ENCODE measurements at places on chromosomes 4 and X.

GRCh38 chr4:94660614-94661013 is 97.1 kb upstream of the BMPR1B start:
- DNase-seq = no peak

DNA sequence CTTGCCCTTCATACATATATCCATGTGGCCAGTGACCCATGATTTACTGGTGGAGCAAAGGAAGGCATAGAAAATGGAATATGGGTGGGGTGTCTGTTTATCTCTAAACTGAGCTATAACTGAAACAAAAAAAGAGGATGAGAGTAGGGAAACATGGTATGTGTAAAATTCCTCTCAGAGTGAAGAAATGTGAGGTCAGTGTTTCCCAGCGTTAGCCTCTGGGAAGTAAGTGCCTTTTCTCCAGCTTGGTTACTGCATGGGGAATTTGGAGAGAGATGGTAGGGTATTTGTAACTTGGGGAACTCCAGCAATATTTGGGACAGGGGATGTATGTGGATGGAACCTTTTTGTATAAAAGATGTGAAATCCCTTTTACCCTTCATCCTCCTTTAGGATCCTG is 89.4 kb downstream of the AFF1 start:
- no peak for DNase-seq

GRCh38 chrX:113330416-113330815 is 489.8 kb upstream of the AMOT start:
- DNase-seq = no peak

GRCh38 chr4:25377572-25378436 is 741 bp downstream of the ANAPC4 start:
- DNase-seq = peak; percentile 22

- DNase-seq = no peak
Measured at GRCh38 chr4:153486281-153487151, 20.4 kb downstream of the TMEM131L start.

- no peak for DNase-seq
Measured at GRCh38 chr4:139639654-139640053, 26.0 kb upstream of the MGST2 start.

DNA sequence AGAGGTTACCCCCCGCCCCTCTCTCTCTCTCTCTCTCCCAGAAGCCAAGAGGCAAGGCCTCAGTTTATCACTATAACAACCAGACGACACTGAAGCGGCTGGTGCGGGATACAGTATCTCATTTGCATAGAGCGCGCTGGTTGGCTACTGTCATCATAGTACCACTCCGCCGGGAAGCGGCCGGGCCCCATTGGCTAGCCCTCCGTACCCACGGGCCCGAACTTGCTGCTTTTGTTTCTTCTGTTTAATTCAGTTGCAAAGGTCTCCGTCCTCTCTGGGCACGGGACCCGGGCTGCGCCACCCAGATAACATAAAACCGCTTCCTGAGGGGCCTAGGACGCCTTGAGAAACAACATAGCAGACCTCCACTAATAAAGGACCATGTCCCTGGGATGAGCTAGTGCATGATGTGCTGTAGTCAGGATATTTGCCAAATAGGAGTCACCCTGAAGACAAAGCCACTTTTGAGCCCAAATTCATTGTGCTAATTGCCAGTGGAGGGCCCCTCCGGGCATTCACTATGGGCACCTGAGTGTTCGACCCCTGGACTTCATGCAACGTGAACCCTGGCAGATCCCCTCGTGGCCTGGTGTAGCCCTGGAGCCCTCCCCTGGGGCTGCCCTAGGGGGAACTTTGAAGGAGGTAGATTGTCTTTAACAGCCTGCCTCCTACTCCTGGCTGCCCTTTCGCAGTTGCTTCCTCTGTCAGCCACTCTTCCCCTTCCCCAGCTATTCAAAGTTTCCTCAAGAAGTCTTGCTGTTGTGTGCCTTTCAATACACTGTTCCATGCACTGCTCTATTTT is at the start of gene PCYT1B:
Gene PCYT1B (minus strand): TSS at position 91 of the 802 bp plus-strand sequence. CDS start 242 bp downstream, outside the sequence.
- DNase-seq = peak; percentile 85

GRCh38 chr4:43316813-43317212 is 424.3 kb downstream of the GRXCR1 start:
- DNase-seq = no peak

- no peak for DNase-seq
Measured at GRCh38 chrX:14896273-14896672, 23.1 kb downstream of the MOSPD2 start.

- DNase-seq = no peak
Measured at GRCh38 chr4:74111306-74111975, 12.4 kb upstream of the CXCL2 start.

- no peak for DNase-seq
Measured at GRCh38 chr4:36082817-36083216, 161.5 kb downstream of the ARAP2 start.

- DNase-seq = peak; percentile 9
Measured at GRCh38 chrX:100654261-100654660, 10.3 kb downstream of the SRPX2 start.

GRCh38 chr4:46830971-46831454 is 78.0 kb downstream of the COX7B2 start:
- DNase-seq = no peak

- DNase-seq = no peak
Measured at GRCh38 chr4:70195425-70195824, at the start of gene ODAM. TSS of gene ODAM (plus strand) at chr4:70195725. CDS start at chr4:70196544, 819 bp downstream.

- no peak for DNase-seq
Measured at GRCh38 chr4:38266616-38267015, 306.4 kb downstream of the PTTG2 start.

GRCh38 chr4:38983291-38983690 is 48.9 kb downstream of the TMEM156 start:
- no peak for DNase-seq

DNA sequence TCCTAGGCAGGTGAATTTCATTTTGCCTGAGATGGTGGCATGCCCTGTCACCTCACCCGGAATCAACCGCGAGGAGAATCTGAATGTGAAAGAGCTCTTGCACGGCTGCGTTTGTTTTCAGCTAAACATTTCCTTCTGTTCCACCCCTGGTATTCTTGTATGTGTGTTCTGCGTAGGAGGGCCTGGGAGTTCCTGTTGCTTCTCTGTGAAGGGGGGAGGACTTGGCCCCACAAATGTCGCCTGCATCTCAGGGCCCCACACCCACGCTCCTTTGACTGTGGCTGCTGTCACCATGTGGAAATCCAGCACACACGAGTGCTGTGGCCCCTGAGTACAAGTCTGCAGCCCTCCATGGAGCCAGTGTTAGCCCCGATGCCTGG is 45.8 kb upstream of the CLCN4 start:
- peak; percentile 46 for DNase-seq

DNA sequence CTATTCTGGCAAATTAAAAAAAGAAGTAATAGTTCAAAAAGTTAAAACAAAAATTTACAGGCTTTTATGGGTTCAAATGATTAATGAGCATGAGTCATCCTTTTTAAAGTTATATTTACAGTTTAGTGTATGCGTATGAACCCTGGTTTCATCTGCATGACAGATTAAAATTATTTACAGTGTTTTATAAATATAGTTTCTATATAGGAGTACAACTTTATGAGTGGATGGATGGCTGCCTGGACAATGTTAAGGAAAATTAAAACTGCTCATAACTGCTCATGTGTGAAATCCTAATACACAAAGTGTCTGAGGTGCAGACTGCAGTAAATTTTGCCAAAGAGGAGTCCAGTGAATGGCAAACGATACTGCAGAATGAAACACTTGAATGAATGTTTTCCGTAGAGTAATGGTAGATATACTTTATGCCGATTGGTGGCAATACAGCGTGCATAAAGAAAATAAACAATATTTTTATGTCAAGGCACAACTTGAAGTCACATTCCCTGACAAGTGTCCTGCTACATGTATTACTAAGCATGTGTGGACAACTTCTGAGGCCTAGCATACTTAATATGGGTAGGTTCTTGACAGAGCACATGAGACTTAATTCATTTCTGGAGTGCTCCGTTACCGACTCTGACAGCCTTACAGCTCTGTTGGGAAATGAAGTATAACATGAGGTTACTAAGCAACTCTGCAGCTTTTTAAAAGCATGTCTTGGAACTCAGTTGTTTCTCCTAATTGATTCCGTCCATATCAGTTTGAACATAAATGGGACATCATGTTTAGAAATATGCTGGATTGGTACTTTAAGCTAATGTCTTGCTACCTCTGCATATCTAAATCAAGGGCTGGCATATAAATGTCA is 985.6 kb upstream of the PCDH7 start:
- no peak for DNase-seq

GRCh38 chr4:11230866-11231265 is 197.8 kb downstream of the HS3ST1 start:
- no peak for DNase-seq

GRCh38 chr4:182975806-182976205 is 58.6 kb upstream of the DCTD start:
- DNase-seq = peak; percentile 86

- no peak for DNase-seq
Measured at GRCh38 chrX:119880076-119880475, 8.4 kb downstream of the NDUFA1 start.

DNA sequence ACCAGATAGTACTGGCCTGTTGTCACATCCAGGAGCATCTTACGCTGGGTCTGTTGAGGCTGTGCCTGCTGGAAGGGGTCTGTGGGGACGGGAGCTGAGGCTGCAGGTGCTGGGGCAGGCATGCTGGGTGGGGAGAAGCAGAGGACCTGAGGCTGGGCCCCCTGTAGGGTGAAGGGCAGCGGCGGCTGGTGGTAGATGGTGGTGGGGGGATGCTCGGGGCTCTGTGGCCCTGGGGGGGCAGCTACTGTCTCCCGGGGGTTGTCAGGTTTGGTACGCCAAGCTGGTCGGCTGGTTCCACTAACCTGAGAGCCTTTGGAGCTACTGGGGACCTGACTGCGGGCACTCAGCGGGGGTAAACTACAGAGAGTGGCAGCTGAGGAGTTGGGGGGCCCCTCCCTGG is 7.8 kb downstream of the C4orf54 start:
- DNase-seq = no peak

GRCh38 chr4:29805245-29805644 is 914.9 kb upstream of the PCDH7 start:
- no peak for DNase-seq

GRCh38 chr4:168475745-168476144 is 4.5 kb downstream of the DDX60L start:
- DNase-seq = no peak

DNA sequence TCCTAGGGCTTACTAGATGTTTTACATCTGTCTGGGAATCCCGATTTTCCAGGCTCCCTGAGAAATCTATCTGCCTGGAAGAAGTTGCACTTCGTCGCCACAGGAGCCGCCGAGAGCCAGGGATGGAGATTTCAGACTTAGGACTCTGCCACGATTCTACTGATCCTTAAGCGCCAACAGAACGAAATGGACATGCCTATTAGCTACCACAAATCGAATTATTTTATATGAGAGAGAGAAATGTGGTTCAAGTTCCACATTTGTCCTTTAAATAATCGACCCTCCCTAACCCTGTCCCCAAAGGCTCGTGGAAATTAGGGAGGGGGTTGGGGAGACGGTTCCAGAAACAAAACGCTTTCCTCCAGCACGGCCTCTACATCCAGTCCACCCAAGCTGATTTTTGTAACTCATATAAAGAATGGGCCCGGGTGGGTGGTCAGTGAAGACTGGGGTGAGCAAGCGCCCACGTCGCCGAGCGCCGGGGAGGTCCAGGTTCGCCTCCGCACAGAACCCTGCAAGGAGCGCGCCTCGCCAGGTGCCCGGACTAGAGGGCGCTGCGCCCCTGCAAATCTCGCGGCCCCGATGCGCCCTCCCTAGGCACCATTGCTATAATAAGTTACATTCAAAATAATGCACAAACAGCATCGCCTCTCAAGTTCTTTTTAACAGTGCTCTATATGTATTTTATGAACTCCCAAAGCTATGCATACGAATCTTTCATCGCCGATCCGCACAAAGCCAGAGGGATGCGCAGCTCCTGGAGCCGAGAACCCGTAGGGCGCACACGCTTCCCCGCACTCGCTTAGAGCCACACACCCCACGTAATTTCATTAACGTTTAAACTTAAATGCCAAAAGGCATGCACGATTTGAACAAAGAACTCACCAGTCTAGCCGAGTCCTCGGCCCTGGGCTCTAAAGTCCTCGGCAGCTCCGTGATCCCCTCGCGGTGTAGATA is 2.1 kb upstream of the FAT1 start:
- peak; percentile 66 for DNase-seq

DNA sequence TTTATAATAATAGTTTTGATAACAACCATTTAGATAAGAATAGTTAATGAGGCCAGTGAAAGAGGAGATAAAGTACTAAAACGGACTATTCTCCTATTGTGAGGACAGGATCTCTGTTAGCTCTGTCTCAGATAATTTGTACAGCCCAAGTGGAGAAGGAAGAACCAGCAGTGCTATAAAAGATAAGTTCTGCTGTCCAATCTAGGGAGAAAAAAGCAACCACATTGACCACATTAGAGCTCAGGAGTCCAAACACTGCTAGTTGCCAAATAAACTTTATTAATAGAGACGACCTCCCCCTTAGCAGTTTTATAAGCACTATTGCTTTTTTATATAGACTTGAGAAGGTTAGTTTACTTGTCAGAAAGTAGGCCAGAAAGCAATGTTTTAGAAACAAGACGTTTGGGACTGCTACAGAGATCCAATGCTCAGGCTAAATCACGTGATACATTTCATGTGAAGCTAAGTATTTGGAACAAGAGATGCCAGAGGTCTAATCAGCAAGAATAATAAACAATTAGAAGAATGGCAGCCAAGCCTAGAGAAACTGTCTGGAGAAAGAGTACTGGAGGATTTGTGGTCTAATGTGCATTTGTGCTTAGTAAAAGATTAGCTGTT is 15.9 kb downstream of the IL15 start:
- DNase-seq = peak; percentile 76

DNA sequence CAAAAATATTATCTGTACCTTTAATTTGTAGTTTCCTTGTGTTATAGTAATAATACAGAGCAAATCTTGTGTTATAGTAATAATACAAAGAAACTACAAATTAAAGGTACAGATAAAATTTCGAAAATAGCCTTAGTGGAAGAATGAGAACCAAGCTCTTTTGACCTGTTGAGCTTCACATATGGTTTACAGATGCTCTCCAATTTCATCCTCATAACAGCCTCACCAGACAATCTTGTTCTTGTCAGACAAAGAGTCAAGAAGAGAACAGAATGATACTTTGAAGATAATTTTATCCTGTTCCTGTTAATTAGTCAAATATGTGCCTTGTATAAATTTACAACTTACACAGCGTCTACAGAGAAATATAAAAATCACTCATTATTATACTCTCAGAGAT is 12.8 kb downstream of the ATXN3L start:
- DNase-seq = no peak

DNA sequence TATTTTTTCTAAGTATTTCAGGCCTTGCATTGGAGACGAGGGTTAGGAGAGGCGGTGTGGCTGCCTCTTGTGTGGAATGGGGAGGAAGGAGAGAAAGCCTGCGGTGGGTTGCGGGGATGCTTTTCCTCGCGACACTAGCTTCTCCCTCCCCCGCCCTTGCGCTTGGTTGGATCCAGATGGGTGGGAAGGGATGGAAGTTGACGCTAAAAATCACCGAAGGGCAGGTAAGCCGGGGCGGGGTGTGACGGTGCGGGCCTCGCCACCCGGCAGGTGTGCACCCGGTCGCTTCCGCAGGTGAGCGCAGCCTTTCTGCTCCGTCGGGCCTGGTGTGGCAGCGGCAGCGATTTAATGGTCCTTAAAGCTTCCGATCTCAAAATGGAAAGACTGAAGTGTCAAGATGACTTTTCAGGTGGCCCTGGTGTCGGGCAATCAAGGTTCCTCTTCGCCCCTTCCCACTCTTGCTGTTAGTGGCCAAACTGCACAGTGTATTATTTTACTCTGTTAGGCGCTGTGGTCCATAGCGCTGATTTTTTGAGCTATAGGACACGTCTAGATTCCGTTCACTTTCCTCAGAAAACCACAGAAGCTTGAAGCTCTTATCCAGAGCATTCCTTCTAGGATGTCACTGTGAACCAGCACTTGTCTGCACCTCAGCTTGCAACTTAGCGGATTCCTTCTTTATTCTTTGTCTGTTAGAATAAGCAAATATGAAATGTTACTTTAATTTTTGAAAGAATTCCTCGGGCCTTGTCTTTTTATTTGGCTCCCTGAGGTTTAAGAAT is 765 bp downstream of the ENOPH1 start:
- DNase-seq = peak; percentile 41
